ENCODE measurements at places on chromosomes 2 and 18.

DNA sequence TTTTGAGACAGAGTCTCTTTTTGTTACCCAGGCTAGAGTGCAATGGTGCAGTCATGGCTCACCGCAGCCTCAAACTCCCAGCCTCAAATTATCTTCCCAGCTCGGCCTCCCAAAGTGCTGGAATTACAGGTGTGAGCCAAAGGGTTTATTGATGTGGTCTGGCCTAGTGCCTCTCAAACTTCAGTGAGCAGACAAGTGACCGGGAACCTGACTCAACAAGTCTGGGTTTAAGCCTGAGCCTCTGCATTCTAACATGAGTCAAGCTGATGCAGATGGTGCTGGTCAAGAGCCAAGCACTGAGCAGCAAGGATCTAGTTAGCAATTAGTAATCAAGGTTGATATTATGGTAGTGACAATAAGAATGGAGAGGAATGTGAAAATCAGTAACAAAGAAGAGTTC, 21.3 kb downstream of the CDK15 start:
- no peak for DNase-seq

GRCh38 chr18:69326094-69326493, 74.6 kb upstream of the DOK6 start:
- DNase-seq: no peak

GRCh38 chr2:119338826-119339561, 27.6 kb downstream of the C2orf76 start:
- DNase-seq: peak; percentile 2

DNA sequence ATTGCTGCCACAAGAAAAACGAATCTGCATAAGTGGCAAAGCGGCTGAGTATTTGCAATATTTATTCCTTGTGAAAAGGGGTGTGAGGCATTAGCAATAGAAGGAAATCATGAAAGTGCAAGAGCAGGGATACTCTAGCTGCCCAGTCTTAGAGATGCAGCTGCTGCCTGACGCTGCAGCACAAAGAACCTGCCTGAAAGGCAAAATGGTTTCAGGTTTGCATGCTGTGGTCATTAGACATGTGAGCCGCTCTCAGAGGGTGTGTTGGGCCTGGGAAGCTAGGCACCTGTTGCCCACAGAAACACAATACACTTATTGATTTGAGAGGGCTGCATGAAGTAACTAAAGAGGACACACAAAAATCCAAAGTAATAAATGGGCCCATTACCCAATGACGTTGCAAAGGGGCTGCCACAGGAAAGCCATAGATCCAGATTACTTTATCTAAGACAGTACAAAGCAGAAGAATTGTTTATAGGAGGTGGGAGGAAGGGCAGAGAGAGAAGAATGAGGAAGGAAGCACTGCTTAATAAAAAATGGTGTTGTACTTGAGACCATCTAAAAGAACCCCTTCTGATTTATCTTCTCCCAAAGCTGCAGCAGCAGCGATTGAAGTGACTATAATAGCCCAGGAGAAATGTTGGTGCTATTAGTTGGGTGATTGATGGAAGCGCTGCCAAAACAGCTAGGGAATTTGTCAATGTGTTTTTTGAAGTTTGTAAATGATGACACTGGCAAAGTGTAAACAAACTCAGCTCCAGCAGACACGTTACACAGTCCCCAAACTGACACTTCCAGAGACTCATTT, 492.4 kb upstream of the ACVR2A start:
- no peak for DNase-seq

DNA sequence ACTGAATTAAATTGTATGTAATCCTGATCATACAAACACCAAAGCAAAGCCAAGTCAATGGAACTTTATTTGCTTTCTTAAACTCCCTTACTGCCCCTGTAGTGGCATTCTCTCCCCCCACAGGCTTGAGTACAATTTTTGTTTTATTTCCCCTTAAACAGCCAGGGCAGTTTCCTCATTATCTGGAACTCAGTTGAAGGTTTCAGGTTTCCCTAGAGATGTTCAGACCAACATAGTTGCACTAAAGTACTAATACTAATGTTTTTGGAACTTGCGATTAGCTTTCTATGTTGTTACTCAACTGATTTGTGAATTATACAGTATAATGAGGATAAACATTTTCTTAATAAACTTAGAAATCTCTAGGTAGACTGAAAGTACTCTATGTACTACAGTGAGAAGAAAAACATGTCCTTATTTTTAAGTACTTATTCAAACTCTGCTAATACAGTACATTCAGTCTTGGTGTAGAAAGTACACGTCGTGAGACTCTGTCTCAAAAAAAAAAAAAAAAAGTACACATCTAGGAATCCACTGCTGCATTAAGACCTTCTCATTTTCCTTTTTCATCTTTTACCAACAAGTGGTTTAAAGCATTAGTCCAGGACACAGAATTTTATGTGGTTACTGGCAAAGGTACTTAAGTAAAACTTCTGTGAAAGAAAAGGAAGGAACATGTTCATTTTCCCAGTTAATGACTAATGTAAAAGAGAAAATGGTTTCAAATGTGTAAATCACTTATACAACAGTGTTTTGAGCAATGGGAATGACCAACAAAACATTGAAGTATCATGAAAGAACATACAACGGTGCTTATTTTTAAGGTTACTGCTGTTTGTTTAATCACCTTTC, 209.5 kb upstream of the SMAD7 start:
- DNase-seq: no peak

GRCh38 chr2:20224164-20224715, 690 bp downstream of the SDC1 start:
- no peak for DNase-seq

DNA sequence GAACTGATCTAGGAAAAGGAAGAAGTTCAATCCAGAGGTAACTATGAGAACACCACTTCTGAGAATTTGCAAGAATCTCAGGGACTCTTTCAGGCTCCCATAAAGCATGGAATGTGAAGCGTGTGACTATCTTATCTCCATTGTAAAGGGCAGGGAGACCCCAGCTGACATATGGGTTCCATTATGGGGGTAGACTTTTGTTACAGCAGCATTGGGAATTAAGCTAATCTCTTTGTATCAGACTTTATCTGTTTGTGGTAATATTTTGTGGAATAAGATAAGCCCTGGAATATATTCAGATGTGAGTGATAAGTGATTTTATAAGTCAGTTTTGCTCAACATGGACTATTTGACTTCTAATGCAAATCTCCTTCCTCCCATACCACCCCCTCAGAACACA, 468.3 kb downstream of the MEIS1 start:
- DNase-seq: no peak

DNA sequence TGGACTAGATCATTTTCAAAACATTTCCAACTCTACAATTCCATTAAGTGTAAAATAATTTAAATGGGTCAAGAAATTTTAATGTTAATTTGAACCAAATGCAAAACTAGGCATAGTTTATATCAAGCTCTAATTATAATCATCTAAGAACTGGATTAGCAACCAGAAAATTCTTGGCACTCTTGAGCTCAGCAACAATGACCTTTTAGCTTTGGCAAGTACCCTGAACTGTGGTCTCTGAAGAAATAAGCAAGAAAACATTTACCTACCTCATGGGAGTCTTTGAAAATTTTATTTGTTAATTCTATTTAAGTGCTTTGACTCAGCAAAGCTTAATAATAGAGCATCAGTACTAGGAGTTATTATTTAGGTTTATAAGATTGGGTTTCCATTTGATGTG, 313.2 kb downstream of the SATB2 start:
- DNase-seq: no peak

DNA sequence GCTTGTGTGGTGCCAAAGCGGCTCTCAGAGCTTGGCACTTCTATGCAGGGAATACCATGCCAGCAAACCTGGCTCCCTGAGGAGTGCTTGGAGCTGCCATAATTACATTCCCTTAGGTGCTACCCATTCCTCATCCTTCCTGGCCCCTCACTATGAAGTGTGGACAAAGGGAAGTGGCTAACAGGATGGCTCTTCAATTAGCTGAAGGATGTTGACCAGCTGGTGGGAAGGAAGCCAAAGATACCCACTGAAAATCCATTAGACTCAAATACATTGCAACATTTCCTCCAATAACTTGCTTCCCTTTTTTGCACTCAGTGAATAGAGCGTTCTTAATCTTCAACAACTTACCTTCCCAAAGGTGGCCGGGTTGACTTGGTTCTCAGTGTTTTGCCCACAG, 8.5 kb downstream of the RFX8 start:
- no peak for DNase-seq
